ENCODE measurements at places on chromosomes 16 and 17.

DNA sequence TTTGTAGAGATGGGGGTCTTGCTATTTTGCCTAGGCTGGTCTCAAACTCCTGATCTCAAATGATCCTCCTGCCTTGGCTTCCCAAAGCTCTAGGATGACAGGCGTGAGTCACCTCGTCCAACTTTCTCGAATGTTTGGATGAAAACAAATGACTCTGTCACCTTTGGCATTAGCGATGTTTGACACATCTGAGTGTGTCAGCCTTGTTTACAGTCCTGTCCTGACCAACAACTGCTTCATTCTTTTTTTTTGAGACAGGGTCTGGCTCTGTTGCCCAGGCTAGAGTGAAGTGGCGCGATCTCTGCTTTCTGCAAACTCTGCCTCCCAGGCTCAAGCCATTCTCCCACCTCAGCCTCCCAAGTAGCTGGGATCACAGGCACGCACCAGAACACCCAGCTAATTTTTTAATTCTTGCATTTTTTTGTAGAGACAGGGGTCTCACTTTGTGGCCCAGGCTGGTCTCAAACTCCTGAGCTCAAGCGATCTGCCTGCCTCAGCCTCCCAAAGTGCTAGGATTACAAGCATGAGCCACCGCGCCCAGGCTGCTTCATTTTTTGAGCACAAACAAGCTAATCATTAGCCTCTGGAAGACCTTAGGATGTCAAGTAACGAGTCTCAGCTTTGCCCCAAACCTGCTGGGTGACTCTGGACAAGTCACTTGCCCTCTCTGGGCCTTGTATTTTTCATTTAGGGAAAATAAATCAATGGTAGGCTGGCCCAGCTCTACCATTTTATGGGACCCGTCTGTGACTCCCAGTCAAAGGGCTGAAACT, 7.4 kb downstream of the MYH11 start:
- DNase-seq = no peak

DNA sequence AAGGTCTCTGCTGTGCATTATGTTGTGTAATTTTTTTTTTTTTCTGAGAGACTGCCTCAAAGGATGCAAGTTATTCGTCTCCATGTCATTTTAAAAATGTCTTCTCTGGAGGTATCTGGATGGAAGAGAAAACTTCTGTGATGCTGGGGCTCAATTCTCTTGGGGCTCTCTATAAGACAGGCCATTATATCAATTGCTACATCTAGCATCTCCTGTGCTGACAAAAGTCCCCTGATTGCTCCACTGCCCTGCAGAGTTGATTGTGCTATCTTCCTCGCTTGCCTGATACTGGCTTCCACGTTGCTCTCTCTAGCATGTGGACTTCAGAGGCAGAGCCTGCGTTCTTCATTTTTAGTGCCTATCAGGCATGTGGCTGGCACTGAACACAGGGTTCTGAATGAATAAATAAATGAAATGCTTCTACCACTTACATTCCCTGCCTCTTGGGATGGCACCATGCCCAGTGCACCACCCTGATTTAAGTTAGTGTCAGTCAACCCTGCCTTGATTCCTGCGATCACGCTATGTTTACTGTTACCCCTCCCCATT, 1035.5 kb upstream of the EEF2KMT start:
- no peak for DNase-seq

DNA sequence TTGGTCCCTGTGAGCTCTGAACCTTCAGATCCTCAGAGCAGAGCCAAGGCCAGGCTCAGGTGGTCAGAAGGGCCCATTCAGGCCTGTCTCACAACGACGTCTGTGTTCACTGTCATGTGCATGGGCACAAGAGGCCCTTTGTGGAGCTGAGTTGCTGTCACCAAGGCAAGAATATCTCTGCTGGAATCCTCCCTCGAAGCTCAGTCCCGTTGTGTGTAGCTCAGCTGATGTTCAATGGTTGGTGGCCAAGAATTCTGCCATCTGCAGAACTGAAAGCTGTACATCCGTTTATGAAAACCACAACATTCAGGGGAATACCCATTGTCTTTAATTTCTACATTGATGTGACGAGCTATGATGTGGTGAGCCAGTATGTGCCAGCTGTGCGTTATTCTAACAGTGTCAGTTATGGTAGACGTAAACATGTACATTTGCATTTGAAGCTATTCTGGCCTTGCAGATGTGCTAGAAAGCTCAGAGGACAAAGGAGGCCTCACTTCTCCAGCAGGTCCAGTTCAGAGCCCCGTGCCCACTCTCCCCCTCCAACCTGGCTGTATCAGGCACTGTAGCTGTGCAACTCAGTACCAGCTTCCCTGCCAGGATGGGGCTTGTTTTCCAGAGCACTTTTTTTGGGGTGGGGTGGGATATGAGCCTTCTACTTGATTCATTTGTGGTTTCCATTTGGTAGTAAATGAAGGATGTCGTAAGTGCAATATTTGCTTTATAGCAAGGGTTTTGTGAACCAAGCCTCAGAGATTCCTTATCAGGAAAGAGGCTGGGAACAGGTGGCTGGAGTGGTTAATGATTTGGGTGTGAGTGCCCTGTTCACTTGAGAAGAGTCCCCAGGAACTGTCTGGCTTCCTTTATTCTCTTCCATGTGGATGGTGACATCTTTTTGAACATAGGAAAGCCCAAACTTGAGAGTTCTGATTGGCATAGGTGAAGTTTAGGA, 56.1 kb downstream of the B9D1 start:
- DNase-seq = peak; percentile 6

DNA sequence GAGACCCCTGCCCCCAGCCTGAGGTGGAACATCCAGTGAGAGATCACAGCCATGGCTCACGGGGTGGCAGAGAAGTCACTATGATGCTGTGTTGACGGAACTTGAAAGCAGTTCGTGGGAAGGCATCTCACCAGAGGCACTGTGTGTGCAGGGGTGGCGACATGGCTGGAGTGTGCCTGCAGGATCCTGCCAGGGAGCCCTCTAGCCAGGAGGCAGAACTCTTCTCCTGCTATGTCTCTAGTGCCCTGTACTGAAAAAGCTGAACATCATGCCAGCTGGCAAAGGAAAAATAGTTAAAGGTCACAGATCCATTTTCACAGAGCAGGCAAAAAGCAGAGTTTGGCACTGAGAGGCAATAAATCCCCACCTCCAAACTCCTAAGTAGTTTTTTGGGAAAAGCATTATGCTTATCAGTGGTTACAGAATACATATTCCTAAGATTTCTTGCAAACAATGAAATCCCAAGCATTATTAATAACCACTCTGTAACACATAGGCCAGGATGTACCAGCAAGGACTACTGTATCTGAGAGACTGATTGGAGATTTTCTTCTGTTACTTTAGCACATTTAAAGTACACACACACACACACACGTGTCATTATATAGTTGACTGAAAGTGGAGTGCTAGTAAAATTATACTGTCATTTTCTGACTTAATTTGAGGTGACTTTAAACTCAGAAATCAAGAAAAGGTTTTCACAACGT, 36.8 kb downstream of the TNRC6C start:
- DNase-seq = peak; percentile 7

DNA sequence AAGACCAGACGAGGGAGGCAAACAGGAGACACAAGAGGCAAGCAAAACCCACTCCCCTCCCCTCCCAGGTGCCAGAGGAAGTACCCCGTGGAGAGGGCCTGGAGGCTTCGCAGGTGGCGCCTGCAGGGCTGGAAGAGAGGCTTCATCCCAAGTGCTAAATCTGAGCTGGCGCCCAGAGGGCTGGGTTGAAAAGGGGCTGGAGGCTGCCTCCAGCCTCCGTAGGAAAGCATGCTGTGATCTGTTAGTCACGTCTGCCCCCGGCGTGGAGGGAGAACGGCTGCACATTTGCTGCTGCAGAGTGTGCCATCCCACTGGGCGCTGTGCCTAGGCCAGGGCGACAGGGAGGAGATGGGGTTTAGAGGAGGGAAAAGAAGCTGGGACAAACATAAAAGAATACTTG, 16.9 kb downstream of the RPH3AL start:
- no peak for DNase-seq

DNA sequence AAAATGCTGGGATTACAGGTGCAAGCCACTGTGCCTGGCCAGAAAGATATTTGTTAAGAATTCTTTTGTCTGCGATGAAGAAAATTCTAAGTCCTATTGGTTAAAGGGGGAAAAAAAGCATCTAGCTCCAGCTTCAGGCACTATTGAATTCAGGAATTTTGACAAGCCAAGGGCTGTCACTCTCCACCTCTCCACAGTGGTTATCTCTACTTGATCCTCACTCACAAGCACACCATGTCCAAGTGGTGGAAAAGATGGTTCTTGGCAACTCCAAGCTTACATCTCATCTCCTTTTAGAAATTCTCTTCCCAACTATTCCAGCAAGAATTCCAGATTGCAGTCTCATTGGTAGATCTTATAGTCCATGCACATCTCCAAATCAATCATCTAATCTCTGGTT, 7.1 kb downstream of the RBFOX1 start:
- no peak for DNase-seq

GRCh38 chr16:78897299-78897698, 703.2 kb downstream of the MAF start:
- DNase-seq = no peak

All from stimulated activated CD4-positive, alpha-beta T cell treated with anti-CD3 and anti-CD28 coated beads, Interleukin-2, amount 100 ng/mL, for 4 hours (primary cell).